Hair follicular keratinocyte (primary cell): ENCODE measurements at places on chromosomes 2 and 18. TPM values are rescaled to one million over a fixed set of nuclear protein-coding genes. Genes with fewer than 3 reads are reported as not detected.

The SLC14A1 gene
- total RNA-seq, result not detected in 2 replicates

The DPYSL5 gene
- total RNA-seq, result not detected in 2 replicates

The EGR4 gene
- total RNA-seq, result not detected in 2 replicates

The RNU2-63P gene
- under 0.01 TPM in 1 of 2 replicates, not detected in the other for total RNA-seq

The SERPINB4 gene
- 1.9 TPM in 2 replicates for total RNA-seq

The PKP4 gene
- 29.8 and 36.5 TPM in 2 replicates for total RNA-seq

The NCKAP5 gene
- 1.3 and 1.7 TPM in 2 replicates for total RNA-seq

The SCN9A gene
- total RNA-seq, result 0.15 and 0.62 TPM in 2 replicates

The FSHR gene
- total RNA-seq, result not detected in 2 replicates

The FEV gene
- total RNA-seq, result not detected in 2 replicates

The TUBB8B gene
- 0.55 TPM in 1 of 2 replicates, not detected in the other for total RNA-seq

The PSMG2 gene
- 88.2 and 99.7 TPM in 2 replicates for total RNA-seq

The ALS2 gene
- 14.0 and 21.0 TPM in 2 replicates for total RNA-seq

The CRYBA2 gene
- total RNA-seq, result not detected in 2 replicates

The RIT2 gene
- total RNA-seq, result not detected in 2 replicates

The SPDYA gene
- not detected in 2 replicates for total RNA-seq

The KLHL29 gene
- 4.5 and 7.0 TPM in 2 replicates for total RNA-seq

The MAP4K4 gene
- total RNA-seq, result 80.0 and 103 TPM in 2 replicates

The CLASP1 gene
- total RNA-seq, result 24.0 and 44.7 TPM in 2 replicates

The IL36B gene
- not detected in 2 replicates for total RNA-seq

The CHRND gene
- not detected in 2 replicates for total RNA-seq

The RNASEH1 gene
- total RNA-seq, result 22.3 and 25.7 TPM in 2 replicates

The ATP6V1C2 gene
- total RNA-seq, result not detected in 2 replicates

The KCTD1 gene
- 40.5 and 43.2 TPM in 2 replicates for total RNA-seq

The STPG4 gene
- not detected in 2 replicates for total RNA-seq

The CCDC102B gene
- total RNA-seq, result 0.86 and 1.4 TPM in 2 replicates

The NR4A2 gene
- 0.11 and 0.31 TPM in 2 replicates for total RNA-seq

The DAW1 gene
- total RNA-seq, result 1.4 and 2.5 TPM in 2 replicates

The TMEM200C gene
- not detected in 2 replicates for total RNA-seq

The SLC5A6 gene
- 21.2 and 49.7 TPM in 2 replicates for total RNA-seq

The LYG2 gene
- total RNA-seq, result not detected in 2 replicates

The ARHGEF33 gene
- 0.08 TPM in 1 of 2 replicates, not detected in the other for total RNA-seq

The SCN7A gene
- not detected in 2 replicates for total RNA-seq

The SMYD1 gene
- not detected in 2 replicates for total RNA-seq

The TWIST2 gene
- 13.0 and 23.1 TPM in 2 replicates for total RNA-seq

The PARD6G gene
- total RNA-seq, result 29.0 and 32.2 TPM in 2 replicates

The SGO2 gene
- 6.2 and 20.2 TPM in 2 replicates for total RNA-seq

The FIGN gene
- 0.70 and 0.76 TPM in 2 replicates for total RNA-seq
